ENCODE measurements at places on chromosomes 1 and 21.

DNA sequence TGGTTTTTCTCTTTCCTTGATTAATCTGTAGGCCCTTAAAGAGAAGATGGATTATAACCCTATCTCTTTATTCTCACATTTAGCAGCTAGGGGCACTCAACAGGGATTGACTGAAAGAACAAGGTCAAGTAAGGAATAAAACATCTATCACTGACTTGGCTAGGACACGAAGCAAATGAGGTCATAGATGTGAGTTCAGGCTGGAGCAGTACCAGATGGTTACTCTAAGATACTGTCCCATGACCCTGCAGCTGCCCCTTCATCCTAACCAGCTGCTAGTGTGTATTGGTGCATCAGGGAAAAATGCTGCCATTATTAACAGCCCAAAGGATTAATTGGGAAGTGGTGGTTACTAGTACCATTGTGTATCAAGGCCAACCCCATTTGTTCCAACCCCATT is 221.9 kb downstream of the CTH start:
- no peak for DNase-seq

DNA sequence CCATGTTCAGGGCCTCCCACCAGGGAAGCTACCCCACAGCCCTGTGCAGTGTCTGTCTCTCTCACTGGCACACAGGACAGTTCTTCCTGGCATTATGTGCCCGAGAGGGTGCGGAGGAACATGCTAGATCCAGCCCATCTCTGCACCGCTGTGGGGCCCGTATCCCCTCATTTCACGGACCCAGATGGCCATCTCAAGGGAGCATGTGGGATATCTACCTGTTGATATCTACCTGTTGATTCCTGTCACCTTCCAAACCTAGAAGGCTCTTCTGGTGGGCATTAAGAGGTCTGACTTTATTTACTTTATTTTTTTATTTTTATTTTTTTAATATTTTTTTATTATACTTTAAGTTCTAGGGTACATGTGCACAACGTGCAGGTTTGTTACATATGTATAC is 11.7 kb downstream of the PIK3CD start:
- no peak for DNase-seq

DNA sequence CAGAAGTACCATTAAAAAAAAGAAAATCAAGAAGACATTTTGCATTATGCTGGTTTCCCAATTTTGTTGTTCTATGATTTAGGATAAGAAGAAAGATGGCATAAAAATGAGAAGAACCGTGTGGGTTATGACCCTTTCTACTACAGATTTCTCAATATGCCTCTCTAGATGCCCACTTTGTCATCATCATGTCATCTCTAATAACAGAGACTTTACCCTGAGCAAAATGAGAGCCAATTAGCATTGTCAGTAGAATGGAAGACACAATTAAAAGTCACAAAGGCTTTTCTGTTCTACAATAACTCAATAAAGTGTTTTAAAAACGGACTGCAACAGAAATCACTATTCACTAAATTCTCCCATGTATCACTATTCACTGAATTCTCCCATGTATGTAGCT is 85.5 kb downstream of the RAB3GAP2 start:
- DNase-seq = no peak

DNA sequence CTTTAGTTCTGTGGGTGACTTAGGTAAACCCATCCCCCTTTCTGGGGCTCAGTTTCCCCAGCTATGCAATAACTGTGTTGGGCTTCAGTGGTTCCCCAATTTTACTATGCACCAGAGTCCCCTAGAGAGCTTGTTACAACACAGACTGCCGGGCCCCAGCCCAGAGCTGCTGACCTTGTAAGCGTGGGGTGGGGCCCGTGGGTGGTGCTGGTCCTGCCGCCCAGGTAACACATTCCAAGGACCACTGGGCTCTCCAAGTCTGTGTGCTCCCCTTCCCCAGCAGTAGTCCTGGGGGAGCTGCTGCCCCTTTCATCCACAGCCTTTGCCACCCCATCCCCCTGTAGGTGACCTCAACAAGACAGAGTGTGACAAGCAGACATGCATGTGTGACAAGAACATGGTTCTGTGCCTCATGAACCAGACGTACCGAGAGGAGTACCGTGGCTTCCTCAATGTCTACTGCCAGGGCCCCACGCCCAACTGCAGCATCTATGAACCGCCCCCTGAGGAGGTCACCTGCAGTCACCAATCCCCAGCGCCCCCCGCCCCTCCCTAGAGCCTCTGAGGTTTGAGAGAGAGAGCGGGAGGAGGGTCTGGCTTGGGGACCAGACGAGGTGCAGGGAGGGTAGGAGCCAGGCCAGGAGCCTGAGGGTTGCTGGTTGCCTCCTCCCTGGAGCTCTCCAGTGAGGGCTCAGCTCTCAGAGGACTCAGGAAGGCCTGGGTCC is 8.9 kb downstream of the PLA2G2F start:
- no peak for DNase-seq

DNA sequence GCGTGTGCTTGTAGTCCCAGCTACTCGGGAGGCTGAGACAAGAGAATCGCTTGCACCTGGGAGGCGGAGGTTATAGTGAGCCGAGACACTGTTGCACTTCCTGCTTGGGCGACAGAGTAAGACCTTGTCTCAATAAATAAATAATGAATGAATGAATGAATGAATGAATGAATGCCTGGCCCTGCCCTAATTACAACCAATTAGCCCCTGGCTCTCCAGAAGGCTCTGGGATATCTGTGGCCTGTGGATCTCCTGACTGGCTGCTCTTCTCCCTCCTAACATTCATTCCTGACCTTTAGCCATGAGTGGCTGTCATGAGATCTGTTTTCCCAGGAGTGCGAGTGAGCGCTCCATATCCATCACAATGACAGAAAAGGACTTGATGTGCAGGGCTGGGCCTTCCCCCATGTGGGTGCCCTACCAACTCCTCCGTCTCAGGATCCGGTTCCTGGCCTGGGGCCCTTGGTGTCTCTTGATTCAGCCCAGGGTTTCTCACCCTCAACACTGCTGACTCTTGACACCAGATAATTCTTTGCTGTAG is 243.6 kb upstream of the TMEM51 start:
- DNase-seq = no peak
